Thyroid gland (tissue), 4 donors: ENCODE measurements at places on chromosomes 7 and 10. TPM values are rescaled to one million over a fixed set of nuclear protein-coding genes. Genes with fewer than 3 reads are reported as not detected.

GRCh38 chr7:6409091-6409490, 38.7 kb downstream of the DAGLB start:
- no peak for DNase-seq
- H3K4me1 ChIP-seq, result no peaks in the 10 kb centered on the region
- peaks cover 35% of the 10 kb centered on the region for H3K36me3 ChIP-seq
- no peak overlapping the region for H3K4me3 ChIP-seq
- H3K27ac ChIP-seq, result no peak overlapping the region

GRCh38 chr7:18352339-18353255, 143.0 kb upstream of the HDAC9 start:
- H3K4me3 ChIP-seq, result no peak overlapping the region
- peak; percentile 52 for DNase-seq
- H3K36me3 ChIP-seq, result no peaks in the 10 kb centered on the region
- no peaks in the 10 kb centered on the region for H3K27me3 ChIP-seq
- no peak overlapping the region for H3K27ac ChIP-seq
- H3K4me1 ChIP-seq, result no peaks in the 10 kb centered on the region

- no peak overlapping the region for H3K27ac ChIP-seq
- no peaks in the 10 kb centered on the region for H3K4me1 ChIP-seq
- no peak for DNase-seq
Observed at GRCh38 chr7:1274121-1274875, 41.6 kb downstream of the UNCX start.

GRCh38 chr10:22606164-22606614, 108.2 kb downstream of the PIP4K2A start:
- H3K36me3 ChIP-seq, result no peaks in the 10 kb centered on the region
- no peak overlapping the region for H3K4me3 ChIP-seq

DNA sequence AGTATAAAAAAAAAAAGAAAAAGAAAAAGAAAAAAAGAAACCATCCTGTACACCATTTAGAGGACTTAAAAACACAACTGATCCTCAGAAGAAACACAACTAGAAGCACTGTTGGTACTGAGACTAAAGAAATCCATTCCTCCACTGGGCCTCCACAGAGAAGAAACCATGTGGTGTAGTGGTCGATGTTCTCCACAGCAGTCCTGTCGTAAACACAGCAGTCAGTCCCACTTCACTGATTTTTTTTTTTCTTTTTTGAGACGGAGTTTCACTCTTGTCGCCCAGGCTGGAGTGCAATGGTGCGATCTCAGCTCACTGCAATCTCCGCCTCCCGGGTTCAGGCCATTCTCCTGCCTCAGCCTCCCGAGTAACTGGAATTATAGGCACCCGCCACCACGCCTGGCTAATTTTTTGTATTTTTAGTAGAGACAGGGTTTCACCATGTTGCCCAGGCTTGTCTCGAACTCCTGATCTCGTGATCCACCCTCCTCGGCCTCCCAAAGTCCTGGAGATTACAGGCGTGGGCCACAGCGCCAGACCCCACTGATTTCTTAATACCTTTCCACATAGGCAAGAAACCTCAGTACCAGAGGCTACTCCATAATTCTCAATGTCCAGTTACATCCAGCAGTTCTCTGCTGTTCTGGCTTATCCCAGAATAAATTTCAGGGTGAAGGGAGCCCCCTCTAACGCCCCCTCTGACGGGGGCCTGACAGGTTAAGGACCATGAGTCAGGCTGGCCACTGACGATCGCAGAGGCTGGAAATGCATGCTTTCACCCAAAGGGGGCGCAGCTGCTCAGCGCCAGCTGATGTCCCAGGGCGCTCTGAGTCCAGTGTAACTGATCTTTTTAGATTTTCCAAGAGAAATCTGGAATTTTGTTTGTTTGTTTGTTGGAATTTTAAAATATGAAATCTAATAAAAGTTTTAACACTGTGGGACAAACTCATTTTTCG, 24.8 kb upstream of the FFAR4 start:
- H3K27ac ChIP-seq, result no peak overlapping the region
- no peaks in the 10 kb centered on the region for H3K36me3 ChIP-seq
- no peaks in the 10 kb centered on the region for H3K27me3 ChIP-seq
- no peak overlapping the region for H3K4me3 ChIP-seq

DNA sequence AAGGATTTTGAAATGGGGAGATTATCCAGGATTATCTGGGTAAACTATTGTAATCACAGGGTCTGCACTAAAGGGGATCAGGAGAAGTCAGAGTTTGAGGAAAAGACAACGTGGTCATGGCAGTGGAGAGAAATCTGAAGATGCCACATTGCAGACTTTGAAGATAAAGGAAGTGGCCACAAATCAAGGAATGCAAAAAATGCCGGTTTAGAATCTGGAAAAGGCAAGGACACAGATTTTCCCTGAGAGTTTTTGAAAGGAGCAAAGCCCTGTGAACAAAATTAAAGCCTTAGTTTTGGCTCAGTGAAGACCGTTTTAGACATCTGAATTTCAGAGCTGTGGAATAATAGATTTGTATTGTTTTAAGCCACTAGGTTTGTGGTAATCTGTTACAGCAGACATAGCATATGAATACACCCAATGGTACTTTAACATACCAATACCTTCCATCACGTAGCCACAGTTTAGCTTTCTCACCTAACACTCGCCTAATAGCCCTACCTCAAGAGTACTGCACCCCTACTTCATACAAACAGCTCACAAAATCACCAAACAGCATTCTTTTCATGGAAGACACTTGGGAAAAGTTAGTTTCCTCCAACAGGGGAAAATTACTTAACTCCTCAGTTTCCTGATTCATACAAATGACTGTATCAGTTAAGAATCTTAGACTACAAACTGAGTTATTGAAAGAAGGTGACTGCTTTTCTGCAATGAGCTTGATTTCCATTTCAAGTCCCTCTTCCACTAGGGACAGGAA, 446.5 kb downstream of the INHBA start:
- H3K27ac ChIP-seq, result no peak overlapping the region
- no peaks in the 10 kb centered on the region for H3K27me3 ChIP-seq
- no peaks in the 10 kb centered on the region for H3K4me1 ChIP-seq
- H3K36me3 ChIP-seq, result no peaks in the 10 kb centered on the region
- no peak overlapping the region for H3K4me3 ChIP-seq

- no peak for DNase-seq
- H3K4me1 ChIP-seq, result no peaks in the 10 kb centered on the region
- H3K27ac ChIP-seq, result no peak overlapping the region
- no peaks in the 10 kb centered on the region for H3K27me3 ChIP-seq
Observed at GRCh38 chr7:630539-630938, 96.0 kb upstream of the DNAAF5 start.

GRCh38 chr7:137306748-137307147, 36.8 kb downstream of the PTN start:
- no peaks in the 10 kb centered on the region for H3K27me3 ChIP-seq
- H3K4me1 ChIP-seq, result no peaks in the 10 kb centered on the region
- no peak for DNase-seq
- H3K4me3 ChIP-seq, result no peak overlapping the region
- no peak overlapping the region for H3K27ac ChIP-seq
- no peaks in the 10 kb centered on the region for H3K36me3 ChIP-seq

DNA sequence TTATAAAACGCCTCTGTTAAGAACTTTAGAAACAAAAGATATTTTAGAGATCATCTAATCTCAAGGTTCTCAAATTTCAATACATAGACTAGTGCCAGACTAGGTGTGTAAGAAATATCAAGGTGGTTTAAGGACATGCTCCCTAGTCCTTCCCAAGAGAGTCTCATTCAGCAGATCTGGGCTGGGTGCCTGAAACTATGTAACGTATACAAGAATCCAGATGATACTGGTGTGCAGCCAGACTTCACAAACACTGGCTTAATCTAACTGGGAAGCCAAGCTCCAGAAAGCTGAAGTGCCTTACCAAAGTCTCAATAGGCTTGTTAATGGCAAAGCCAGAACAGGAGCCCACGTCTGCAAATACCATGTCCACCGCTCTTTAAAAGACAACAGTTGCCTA, 105.0 kb upstream of the AMPH start:
- H3K27me3 ChIP-seq, result no peaks in the 10 kb centered on the region
- H3K4me1 ChIP-seq, result no peaks in the 10 kb centered on the region
- H3K27ac ChIP-seq, result no peak overlapping the region
- H3K4me3 ChIP-seq, result no peak overlapping the region
- no peak for DNase-seq
- peaks cover 11% of the 10 kb centered on the region for H3K36me3 ChIP-seq

GRCh38 chr10:35097510-35097909, 7.4 kb upstream of the CUL2 start:
- H3K27me3 ChIP-seq, result no peaks in the 10 kb centered on the region
- H3K27ac ChIP-seq, result no peak overlapping the region
- no peak for DNase-seq

GRCh38 chr7:105268056-105268455, 120.7 kb downstream of the SRPK2 start:
- peak overlapping the region; percentile 32 for H3K4me3 ChIP-seq
- H3K4me1 ChIP-seq, result peaks cover 36% of the 10 kb centered on the region
- H3K27me3 ChIP-seq, result no peaks in the 10 kb centered on the region
- H3K36me3 ChIP-seq, result no peaks in the 10 kb centered on the region

DNA sequence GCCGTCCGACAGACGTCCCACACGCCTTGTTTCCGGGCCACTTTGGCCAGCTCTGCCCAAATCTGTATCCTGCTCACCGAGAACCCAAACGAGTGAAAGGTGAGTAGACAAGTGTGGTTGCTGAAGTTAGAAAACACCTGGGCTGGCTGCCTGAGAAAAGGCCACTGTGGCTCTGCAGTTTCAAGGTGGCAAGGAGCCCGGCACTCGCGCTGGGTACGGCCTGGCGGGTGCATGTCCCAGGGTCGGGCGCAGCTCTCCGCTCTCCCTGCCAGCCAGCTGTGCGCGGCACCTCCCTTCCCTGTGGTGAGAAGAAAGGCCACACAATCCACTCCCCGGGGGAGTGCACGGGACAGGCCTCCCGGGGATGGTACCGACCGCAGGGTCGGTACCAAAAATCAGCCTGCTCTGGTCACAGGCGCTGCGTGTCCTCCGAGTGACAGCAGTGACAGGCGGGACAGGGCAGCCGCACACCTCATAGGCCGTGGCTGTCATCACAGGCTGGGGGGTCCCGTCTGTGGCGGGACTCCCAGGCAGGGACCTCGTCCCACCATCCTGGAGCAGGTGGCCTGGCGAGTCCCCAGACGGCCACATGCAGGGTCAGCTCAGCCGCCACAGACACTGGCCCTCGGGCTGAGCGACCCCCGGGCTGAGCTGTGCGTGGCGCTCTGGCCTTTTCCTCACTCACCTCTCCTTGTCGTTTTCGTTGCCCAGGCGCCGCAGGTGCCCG, 22.8 kb downstream of the CFAP46 start:
- no peak overlapping the region for H3K4me3 ChIP-seq
- H3K4me1 ChIP-seq, result peaks cover 17% of the 10 kb centered on the region
- DNase-seq, result no peak
- no peaks in the 10 kb centered on the region for H3K27me3 ChIP-seq
- no peak overlapping the region for H3K27ac ChIP-seq

DNA sequence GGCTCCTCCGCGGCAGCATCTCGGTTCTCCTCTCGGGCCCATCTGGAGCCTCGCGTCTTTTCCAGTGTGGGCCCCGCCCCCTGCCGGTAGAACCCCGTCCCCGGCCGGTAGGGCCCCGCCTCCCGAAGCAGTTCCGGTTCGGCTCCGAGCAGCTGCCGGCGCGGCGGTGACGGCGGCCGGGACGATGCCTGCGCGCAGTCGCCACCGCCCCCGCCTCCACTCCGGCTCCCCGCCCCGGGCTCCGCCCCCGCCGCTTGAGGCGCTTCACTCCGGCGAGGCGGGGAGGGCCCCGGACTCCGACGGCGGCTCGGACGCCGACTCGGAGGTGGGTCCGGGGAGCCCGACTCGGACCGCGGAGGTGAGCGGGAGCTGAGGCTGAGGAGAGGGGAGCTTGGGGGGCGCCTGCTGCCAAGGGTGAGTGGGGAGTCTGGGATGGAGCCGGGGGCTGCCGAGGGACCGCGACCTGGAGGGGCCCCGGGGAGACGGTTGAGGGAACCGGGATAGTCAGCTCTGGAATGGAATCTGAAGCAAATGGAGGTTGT, at the start of gene SAMD8:
SAMD8 (plus strand) TSS at position 292 of the 542 bp plus-strand sequence. CDS start 38,873 bp downstream, outside the sequence.
- DNase-seq, result peak; percentile 97
- H3K4me3 ChIP-seq, result peak within 1 kb of the TSS; percentile 98
- no peaks in the 10 kb centered on the region for H3K27me3 ChIP-seq
- H3K36me3 ChIP-seq, result no peaks in the 10 kb centered on the region

GRCh38 chr7:71548746-71549145, 416.8 kb downstream of the GALNT17 start:
- H3K4me1 ChIP-seq, result no peaks in the 10 kb centered on the region
- H3K36me3 ChIP-seq, result no peaks in the 10 kb centered on the region
- H3K4me3 ChIP-seq, result no peak overlapping the region
- no peak overlapping the region for H3K27ac ChIP-seq
- H3K27me3 ChIP-seq, result no peaks in the 10 kb centered on the region

DNA sequence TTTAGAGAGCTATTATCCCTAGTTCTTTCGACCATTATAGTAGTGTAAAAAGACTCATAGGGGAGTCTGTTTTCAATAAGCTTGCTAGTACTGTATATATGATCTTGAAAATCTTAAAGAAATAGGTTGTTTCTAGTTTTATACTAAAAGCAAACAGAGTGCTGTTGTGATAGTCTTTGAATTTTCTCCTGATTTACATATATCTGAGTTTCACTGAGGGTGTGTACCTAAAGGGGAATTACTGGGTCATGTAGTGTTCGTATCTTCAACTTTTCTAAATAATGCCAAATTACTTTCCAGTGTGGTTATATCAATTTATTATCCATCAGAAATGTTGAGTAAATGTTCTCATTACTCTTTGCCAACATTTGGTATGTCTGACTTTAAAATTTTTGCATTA, 70.8 kb upstream of the BAMBI start:
- no peak for DNase-seq
- no peaks in the 10 kb centered on the region for H3K27me3 ChIP-seq
- H3K36me3 ChIP-seq, result peaks cover 15% of the 10 kb centered on the region

DNA sequence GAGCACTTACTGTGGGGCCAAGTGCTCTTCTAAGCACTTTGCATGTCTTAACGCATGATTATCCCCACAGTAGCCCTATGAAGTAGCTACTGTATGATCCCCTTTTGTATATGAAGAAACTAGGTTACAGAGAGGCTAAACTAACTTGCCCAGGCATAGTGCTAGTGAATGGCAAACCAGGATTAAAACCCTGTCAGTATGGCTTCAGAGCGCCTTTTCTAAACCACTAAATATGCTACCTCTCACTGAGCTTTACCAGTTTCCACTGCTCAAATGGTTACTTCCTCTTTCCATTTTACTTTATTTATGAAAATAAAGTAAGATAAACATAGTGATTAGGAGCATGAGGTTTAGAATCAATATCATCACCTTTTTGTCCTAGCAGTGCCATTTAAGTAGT, 73.6 kb downstream of the PODXL start:
- no peak overlapping the region for H3K4me3 ChIP-seq
- peaks cover 10% of the 10 kb centered on the region for H3K4me1 ChIP-seq
- DNase-seq, result no peak
- H3K36me3 ChIP-seq, result no peaks in the 10 kb centered on the region
- no peaks in the 10 kb centered on the region for H3K27me3 ChIP-seq

GRCh38 chr10:30073767-30074060, 14.3 kb upstream of the JCAD start:
- no peak overlapping the region for H3K4me3 ChIP-seq
- DNase-seq, result no peak
- H3K36me3 ChIP-seq, result no peaks in the 10 kb centered on the region
- no peak overlapping the region for H3K27ac ChIP-seq
- peaks cover 1% of the 10 kb centered on the region for H3K4me1 ChIP-seq
- no peaks in the 10 kb centered on the region for H3K27me3 ChIP-seq

Gene CCDC7
- total RNA-seq, result 41.2 TPM

Gene OR6B1
- not detected for total RNA-seq

Gene HOXA6
- total RNA-seq, result not detected

Gene SOSTDC1
- total RNA-seq, result 4.6 TPM

Gene LCOR
- total RNA-seq, result 49.2 TPM

Gene ANKRD61
- total RNA-seq, result not detected

Gene ARHGAP22
- total RNA-seq, result 29.5 TPM

Gene CPA5
- not detected for total RNA-seq

Gene EMX2
- total RNA-seq, result not detected

Gene GPR15LG
- not detected for total RNA-seq

Gene PGAM2
- 2.2 TPM for total RNA-seq
